ENCODE measurements at places on chromosomes 6 and 20.

DNA sequence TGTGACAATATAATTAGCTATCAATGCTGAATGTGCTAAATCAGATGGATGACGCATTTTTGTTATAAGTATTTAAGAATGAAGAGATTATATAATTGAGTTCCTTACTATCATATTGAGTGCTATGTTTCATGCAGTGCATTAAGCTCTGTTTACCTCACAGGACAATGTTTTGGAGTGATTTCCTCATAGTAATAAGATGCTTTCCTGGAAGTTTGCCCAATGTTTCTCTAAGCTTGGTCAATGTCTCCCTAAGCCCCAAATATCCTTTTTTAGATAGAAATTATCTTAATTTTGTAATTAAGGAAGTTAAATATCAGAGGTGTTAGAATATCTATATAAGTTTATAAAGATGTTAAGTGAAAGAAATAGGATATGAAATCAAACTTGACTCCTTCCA, 489.6 kb downstream of the MMUT start:
- DNase-seq, result no peak

DNA sequence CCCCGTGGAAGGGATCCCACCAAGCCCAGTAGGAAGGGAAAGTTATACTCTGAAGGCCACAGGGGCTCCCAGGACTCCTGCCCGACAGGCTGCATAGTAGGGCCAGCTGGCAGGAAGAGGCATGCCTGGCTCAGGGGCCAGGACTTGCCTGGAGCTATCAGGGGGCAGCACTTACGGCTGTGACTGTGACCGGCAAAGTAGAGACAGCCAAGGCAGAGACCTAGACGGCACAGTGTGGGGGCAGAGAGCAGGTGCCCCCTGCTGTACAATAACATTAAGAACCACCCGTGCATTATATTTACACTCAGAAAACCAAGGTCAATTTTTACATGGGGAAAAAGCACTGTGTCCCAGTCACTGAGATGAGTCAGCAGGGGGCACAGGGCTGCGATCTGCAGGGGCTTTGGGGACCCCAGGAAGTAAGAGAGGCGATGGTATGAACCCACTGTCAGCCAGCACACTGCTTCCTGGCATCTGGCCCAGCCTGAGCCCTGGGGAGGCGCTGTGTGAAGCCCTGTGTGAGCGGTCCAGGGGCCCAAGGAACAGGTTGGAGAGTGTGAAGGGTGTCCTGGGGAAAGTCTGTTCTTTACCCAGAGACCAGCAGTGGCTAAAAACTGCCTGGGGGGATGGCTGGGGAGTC, 9.9 kb downstream of the CCDC167 start:
- peak; percentile 14 for DNase-seq

DNA sequence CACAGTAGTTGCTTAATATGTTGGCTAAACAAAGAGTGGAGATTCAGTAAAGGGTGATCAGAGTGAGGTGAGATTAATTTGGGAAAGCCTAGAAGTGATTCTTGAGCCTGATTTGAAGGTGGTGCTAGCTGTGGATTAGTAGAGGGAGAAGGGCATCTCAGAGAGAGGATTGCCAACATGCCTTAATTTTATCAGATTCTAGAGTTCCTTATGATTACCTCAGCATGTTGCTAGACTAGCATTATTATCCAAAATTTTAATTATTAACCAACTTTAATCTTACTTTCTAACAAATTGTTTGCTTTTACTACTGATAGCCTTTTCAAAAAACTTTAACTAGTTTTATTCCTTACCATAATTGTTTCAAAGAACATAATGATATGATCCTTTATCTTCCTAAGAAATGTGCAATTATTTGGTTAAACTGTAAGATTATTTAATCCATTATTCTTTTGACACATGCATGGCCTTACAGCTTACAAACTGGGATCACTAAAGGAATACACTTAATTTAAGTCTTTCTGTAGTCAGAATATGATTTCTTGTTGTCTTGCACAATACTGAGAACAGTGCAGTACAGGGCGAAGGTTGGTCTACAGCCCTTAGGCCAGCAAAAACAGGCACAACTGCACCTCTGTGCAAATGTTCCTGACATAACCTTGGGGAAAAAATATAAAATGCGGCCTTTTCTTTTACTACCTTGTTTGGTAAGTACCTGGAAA, 88.9 kb downstream of the SLC16A10 start:
- no peak for DNase-seq

DNA sequence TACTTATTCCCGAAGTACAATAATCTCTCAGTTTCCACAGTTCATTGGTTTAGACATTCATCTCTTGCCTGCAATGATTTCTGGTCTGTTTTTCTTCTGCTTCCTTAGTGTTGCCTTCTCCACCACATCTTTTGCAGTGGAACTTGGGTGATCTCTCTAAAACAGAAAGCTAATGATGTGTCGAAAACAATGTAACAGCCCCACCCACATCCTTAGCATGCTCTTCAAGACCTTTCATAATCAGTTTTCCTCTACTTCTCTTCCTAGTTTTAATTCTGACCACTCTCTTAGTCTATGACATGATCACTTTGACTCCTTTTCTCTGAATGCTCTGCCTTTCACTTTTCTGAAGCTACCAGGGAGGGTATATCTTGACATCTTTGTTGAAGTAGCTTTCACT, 1007.9 kb upstream of the CITED2 start:
- DNase-seq, result no peak

DNA sequence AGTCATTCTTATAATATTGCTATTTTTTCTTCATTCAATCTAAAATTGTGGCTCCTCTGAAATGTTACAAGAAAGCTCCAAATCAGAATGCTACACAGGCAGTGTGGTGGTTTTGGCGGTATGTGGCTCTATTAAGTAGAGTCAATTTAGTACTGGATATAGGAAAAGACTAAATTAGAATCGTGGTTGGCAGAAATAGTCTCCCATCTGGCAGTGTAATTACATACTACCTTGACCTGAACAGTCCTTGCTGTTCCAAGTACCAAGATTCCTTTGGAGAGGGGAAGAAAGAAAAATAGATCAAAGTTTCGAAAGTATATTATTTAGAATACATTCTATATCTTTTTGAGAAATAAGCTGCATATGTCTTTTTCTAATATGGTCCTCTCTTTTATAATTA, 78.2 kb downstream of the C6orf118 start:
- DNase-seq, result no peak

GRCh38 chr20:33438481-33438880, 5.1 kb downstream of the SNTA1 start:
- DNase-seq, result peak; percentile 70

DNA sequence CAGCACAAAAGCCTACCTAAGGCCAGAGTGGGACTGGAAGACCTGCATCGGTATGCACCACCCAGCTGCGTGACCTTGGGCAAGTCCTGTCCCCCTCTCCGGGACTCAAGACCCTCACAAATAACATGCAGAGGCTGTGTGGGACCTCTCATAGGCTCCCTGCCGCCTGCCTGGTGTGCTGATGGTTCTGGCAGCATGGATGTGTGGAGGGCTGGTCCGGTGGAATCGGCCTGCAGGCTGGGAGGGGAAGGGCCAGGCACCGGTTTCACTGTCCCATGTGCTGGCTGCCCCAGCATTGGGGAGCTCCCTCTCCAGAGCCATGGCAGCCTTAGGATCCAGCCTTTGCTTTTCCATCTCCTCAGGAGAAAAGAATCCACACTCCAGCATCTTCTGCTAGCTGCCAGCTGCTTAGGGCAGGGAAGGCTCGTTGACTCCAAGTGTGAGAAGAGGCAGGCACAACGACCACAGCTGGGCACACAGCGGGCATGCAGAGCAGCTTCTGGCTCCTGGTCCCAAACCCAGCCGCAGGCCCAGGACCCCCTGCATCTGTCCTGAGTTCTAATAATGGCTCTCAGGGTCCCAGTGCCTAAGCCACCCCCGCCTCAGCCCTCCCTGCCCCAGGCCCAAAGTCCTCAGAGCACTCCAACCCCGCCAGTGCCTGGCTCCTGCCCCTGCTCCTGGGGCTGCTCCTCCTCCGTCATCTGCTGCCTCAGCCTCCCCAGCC, 32.5 kb downstream of the TFEB start:
- no peak for DNase-seq

DNA sequence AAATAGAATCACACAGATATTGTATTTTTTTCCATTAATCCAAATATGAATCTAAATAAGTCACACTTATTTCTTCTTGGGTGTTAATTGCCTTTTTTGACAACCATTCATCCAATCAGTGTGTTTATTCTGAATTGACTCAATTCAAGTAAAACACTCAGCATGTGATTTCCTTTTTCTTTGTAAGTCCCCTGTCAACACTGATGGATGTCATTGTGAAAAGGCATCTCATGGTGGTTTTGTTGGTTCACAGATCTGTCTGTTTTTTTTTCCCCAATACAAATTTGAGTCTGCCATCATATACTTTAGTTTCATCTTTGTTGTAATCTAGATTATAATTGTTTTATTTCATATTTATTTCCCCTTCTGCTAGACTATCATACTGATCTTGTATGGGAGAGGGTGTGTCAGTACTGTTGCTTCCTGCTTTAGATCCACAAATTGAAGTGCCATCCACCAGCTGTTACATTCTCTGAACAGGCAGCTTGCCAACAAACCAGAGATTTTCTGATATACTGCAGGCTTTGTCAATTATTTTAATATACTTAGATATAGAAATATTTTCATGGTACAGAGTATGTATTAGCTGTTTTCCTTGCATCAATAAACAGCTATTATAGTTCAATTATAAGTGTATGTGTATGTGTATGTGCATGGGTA, 64.2 kb upstream of the FLRT3 start:
- no peak for DNase-seq

DNA sequence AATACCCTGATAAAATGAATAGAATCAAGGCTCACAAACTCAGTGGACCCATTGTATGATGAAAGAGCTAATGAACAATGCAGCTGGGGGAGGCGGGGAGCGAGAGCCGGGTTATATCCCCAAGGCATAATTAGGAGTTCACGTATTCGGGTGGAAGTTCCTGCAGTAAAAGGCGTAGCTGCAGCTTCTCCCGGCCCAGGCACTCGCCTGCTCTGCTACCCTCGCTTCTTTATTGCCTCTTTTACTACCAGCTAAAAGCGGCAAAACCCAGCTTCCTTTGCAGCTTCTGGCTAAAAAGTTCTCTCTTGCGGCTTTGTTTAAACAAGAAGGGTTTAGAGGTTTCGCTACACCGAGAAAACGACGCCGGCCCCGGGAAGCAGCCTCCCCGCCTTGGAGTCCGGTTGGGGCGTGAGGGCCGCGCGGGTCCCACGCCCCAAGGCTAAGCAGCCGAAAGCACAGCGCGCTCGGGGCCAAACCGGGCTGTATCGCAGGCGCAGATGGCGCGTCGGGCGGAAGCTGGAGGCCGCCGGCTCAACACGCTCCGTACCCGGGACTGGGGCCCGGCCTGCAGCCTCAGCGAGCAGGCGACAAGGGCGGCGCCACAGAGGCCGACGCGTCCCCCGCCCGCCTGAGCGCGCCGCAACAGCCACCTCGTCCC, 1.6 kb downstream of the ZBTB2 start:
- DNase-seq, result no peak

DNA sequence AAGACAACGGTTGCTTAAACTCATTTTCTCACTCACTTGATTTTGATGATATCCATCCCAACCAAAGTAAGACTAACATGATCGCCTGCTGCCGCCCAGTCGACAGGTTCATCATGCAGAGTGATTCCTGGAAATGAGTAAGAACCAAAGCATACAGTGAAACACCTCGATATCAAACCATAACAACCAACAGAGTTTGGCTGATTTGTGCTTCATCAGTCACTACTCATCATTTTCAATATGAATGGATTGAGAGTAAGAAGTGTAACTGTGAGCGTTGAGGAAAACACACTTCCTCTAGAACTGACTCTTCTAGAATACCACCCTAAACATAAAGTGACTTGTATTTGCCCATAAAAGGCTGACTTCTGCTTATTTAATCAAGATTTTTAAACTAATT, 29.2 kb upstream of the ALDH8A1 start:
- no peak for DNase-seq

- no peak for DNase-seq
Observed at GRCh38 chr20:35065181-35065580, 27.4 kb downstream of the TRPC4AP start.

DNA sequence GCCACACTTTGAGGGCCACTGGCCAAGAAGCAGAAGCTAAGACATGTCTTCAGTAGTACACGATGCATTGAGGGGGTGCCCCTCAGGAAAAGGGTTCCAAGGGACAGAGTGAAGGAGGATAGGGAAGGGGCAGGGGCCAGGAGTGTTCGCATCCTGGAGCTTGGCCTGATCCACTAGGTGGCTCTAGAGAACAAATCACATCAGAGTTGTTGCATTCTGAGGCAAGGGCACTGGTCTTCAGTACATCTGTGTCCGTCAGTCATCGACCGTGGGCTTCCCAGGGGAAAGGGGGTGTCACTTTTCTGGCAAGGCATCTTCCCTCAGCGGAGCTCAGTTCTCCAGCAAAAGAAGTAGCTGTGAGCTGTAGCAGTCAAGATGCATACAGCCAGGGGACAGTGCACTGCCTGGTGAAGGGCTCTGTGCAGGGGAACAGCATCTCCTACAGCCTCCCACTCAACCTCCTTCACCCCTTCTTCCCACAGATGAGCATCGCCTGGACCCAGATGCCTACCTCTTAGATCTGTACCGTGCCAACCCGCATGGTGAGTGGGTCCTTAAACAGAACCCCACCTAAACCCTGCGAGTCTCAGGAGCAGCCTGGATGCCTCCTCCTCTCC, 47.8 kb downstream of the ARHGAP40 start:
- DNase-seq, result peak; percentile 18

DNA sequence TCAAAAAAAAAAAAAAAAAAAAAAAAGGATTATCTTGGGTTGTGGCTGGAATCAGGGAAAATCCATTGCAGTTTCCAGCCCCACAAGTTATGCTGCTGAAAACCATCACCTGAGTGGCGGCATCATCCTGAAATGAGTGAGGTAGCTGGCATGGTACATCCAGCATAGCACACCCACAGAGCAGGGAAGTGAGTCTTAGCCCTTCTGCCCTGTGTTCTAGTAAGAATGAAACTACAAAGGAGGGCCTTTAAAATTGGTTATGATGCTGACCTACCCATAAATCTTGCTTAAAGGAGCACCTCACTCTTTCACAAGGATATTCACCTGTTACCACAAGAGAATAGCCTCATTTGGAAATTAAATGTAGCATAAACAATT, 119.2 kb downstream of the NFATC2 start:
- no peak for DNase-seq

- DNase-seq, result no peak
Observed at GRCh38 chr20:1648101-1648500, 9.5 kb downstream of the SIRPG start.

DNA sequence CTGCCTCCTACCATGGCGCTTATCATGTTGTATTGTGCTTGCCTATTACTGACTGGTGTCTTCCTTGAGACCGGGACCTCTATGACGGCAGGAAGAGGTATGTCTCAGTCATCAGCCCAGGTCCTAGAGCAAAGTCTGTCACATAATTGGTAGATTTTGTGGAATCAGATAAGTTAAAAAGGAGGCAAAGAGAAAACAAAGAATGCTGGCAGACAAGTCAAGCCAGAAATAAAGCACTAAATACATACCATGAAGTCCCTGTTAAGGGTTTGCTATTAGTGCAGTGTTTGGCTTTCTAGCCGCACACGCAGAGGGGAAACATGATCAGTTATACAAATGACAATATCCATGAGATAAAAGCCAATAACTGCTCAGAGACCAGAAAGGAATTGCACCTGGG, 6.0 kb downstream of the TOMM34 start:
- DNase-seq, result no peak

Data from erythroblast (primary cell).